Left cardiac atrium (tissue), 4 donors: ENCODE measurements at places on chromosomes 12 and 14. TPM values are rescaled to one million over a fixed set of nuclear protein-coding genes. Genes with fewer than 3 reads are reported as not detected.

GRCh38 chr14:91326514-91327249 is 82.2 kb upstream of the GPR68 start:
- DNase-seq, result no peak

GRCh38 chr12:31117203-31118011 is 43.7 kb downstream of the DDX11 start:
- DNase-seq, result peak; percentile 41

SLC6A13 gene
- 1.3 TPM for total RNA-seq

JDP2 gene
- total RNA-seq, result 32.7 TPM

- DNase-seq, result no peak
Observed at GRCh38 chr14:80585506-80585835, 356.1 kb downstream of the CEP128 start.

ARMH4 gene
- total RNA-seq, result 6.4 TPM

- no peak for DNase-seq
Observed at GRCh38 chr12:91954747-91955146, 190.9 kb downstream of the BTG1 start.

DNA sequence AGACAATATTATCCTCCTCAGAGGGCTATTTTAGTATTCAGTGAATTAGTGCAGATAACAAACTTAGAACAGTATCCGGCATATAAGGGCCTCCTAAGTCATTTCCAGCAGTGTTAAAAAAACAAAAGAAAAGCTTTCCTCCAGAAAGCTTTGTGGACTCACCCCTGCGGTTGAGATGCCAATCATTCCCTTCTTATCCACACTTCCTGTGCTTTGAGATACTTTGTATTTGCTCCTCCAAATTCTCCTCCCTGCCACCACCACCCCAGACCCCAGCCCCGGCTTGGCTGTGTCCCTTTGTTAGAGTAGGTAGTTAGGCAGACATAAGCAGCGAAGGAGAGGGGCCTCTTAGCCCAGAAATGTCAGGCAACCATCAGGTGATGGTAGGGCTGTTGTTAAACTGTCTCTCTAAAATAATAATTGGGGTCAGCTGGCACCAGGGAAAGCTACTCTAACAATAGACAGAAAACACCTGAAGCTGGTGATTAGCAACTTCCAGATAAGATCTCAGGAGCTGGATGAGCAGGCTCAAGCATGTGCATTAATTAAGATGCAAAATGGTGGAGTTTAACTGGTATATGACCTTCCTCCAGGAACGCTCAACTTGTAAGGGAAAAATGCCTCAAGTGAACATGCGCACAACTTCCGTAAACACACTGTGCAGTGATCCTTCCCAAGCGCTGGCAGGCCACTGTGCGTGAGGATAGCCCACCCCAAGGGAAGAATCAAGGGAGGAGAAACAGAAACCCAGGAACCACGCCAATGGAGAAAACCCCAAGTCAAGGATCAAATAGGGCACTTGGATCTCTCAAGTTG is 152.1 kb upstream of the EEA1 start:
- no peak for DNase-seq

DNA sequence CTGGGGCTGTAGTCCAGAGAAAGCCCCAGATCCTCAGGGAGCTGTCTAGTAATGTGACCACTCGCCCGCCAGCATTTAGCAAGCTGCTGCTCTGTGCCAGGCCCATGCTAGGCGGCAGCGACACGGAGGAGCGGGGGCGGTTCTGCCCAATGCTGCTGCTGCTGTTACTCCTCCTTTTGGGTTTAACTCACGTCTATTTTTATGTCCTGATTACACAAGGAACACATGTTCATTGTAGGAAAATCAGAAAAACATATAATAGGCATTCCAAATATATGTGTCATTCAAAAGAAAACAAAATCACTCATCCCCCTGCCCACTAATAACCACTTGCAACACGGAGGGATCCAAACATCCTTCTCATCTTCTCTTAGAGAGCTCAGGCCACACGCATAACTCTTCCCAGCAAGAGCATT is 30.4 kb downstream of the CCDC92 start:
- no peak for DNase-seq

DNA sequence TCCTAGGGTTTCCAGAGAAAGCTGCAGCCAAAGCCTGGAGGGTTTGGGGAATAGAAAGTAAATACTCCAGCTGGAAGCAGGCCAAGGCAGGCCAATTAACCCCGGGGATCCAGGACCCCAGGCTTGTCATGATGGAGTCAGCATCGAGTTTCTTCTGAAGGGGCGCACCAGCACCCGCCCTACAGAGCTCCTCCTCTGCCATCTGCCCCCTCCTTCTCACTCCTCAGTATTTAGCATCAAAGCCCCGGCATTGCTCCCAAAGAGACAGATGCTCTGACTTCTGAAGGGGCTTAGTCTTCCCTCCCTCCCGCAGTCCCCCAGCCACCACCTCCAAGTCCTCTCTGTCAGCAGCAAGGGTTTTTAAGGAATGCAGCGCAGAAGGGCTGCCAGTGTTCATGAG is 285.1 kb upstream of the NOS1 start:
- DNase-seq, result no peak

GRCh38 chr14:50335389-50335788 is 23.3 kb downstream of the DMAC2L start:
- peak; percentile 58 for DNase-seq

PSMC6 gene
- 64.1 TPM for total RNA-seq

GRCh38 chr12:39902821-39903220 is 203.1 kb downstream of the SLC2A13 start:
- no peak for DNase-seq

DNA sequence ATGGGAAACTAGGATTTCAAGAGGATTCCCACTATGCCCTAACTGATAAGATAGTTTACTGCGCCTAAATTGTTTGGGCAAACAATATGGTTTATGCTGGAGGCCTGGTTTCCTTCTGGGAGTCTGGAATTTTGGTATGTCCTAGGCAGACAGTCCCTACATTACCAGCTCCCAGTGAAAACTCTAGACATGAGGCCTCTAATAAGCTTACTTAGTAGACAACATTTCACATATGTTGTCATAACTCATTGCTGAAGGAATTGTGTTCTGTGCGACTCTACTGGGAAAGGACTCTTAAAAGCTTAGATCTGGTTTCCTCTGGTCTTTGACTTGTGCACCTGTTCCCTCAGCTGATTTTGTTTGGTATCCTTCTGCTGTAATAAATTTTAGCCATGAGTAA is 18.0 kb upstream of the PRPF39 start:
- DNase-seq, result no peak

SLC17A8 gene
- not detected for total RNA-seq

IGF1 gene
- 75.9 TPM for total RNA-seq
